ENCODE measurements at places on chromosomes 4 and X.

DNA sequence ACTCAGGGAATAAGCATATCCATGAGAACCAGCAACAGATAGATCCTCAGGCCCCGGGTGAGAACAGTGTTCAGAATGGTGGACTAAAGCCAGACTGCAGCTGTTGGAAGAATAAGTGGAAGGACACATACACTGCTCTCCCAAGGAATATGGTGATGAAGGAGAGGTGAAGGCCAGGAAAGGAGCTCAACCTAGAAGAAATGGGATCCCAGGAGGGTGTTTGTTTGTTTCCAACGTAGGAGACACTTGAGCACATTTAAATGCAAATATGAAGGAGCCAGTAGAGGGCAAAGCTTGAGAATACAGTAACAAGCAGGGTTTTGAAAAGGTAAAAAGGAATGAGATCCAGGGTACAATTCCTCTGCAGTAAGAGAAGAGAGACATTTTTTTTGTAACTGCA lies 42.4 kb upstream of the ATOH1 start:
- no peak for DNase-seq

GRCh38 chrX:130805903-130806302 lies 97.1 kb downstream of the ENOX2 start:
- no peak for DNase-seq

GRCh38 chr4:97984545-97985131 lies 158.6 kb downstream of the STPG2 start:
- DNase-seq, result no peak

DNA sequence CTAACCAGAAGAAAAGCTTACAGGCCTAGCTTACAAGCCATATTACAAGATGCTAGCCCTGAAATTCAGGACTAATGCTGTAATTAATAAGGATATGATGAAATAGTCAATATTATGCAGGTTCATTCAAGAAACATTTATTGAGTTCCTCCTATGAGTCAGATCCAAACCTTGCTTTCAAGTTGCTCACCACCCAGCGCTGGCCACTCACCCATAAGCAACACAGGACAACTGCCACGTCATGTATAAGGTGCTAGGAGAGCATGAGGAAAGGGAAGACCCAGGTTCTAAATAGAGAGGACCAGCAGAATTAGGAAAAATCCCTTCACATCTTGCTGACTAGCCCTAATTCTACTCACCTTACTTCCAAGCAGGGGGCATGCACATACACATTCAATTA lies 23.3 kb downstream of the MAML3 start:
- DNase-seq, result no peak

- no peak for DNase-seq
These were observed 165.1 kb upstream of the ATP6AP2 start for GRCh38 chrX:40415675-40416074.

DNA sequence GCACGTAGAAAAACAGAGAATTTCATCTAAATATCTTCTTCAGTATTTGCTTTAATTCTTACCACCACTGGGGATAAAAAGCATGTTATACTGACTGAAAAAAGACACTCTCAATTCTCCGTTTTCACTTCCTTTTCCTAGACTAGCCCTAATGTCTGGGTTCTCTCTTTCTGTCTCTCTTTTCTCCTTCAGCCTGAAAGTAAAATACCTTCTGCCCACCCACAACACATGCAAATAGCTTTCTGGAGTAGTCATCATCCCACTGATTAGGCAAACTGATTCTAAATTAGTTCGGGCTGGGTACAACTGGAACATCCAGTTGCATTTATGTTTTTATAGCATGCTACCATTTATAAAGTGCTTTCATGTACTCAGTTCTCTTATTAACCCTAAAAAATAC lies 142.4 kb upstream of the ANKRD50 start:
- no peak for DNase-seq
